ENCODE measurements at places on chromosomes 6 and 20.
A peak's percentile ranks its signal among the peaks of the same experiment; 100 is the strongest.

DNA sequence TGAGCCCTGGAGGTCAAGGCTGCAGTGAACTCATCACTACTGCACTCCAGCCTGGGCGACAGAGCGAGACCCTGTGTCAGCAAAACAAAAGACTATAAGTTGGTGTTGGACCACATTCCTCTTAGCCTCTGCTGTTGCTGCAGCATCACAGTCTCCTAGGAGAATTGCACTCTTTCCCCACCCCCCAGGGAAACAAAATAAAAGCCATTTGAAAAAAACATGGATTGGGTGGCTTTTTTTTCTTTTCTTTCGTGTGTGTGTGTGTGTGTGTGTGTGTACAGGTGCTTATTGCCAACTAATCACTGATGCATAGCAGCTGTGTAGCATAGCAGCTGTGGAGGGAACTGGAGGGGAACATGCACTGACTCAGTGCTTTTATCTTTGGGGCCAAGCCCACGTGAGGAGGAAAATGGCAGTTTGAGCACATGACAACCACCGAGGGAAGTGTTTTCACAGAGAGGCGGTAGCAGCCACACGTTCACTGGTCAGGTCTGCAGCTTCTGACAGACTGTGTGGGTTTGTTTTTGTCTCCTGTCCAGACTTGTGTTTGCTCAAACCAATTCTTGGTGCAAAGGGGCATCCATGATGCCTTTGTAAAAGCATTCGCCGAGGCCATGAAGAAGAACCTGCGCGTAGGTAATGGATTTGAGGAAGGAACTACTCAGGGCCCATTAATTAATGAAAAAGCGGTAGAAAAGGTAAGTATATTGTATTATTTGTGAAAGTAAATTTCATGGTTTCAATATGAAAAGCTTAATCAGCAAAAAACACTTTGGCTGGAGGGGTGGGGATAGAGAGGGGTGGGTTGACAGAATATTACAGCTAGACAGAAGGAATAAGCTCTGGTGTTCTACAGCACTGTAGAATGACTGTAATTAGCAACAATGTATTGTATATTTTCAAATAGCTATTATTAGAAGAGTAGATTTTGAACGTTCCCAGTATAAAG, 27.7 kb downstream of the ALDH5A1 start:
- DNase-seq, result peak; percentile 46

- DNase-seq, result peak; percentile 26
Observed at GRCh38 chr20:7496394-7496991, 443.8 kb downstream of the HAO1 start.

GRCh38 chr20:20680991-20681508, 31.4 kb downstream of the RALGAPA2 start:
- DNase-seq, result no peak

GRCh38 chr6:108998485-108998884, 96.2 kb downstream of the SESN1 start:
- no peak for DNase-seq

GRCh38 chr6:5206920-5207561, 53.7 kb downstream of the LYRM4 start:
- no peak for DNase-seq

DNA sequence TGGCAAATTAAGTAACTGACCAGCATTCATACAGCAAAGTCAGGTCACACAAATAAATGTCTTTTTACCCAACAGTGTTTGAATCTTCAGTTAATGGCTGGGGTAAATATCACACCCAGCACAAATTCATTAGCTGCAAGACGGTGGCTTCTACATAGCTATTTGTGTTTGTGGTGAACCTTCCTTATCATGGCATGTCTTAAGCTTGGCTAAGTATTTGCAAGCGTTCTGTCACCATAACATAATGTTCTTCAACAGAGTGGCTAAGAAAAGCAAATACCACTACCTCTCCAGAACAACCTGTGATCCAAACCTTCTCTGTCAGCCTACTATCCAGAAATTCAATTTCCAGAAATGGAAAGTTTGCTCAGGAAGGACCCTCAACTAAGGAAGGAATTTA, 255.6 kb upstream of the TAB2 start:
- no peak for DNase-seq

DNA sequence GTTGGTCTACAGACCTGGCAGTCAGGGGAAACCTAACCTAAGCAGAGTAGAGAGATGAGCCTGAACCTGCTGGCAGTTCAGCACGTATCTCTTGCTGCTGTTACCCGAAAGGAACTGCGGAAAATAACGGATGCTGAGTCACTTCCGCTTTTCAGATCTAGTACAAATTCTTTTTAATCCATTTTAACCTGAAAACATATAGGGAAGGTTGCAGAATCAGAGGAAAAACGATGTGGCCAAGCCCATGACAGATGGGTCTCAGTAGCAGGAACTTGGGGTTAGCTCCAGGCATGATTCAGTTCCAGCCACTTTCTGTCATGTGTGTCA, 351.9 kb upstream of the PRND start:
- no peak for DNase-seq

GRCh38 chr6:50713226-50713625, at the start of gene TFAP2D:
TSS of gene TFAP2D (plus strand) at chr6:50713526. CDS start at chr6:50714056, 530 bp downstream.
- no peak for DNase-seq

- peak; percentile 74 for DNase-seq
Observed at GRCh38 chr6:145749632-145750031, 14.3 kb upstream of the EPM2A start.

DNA sequence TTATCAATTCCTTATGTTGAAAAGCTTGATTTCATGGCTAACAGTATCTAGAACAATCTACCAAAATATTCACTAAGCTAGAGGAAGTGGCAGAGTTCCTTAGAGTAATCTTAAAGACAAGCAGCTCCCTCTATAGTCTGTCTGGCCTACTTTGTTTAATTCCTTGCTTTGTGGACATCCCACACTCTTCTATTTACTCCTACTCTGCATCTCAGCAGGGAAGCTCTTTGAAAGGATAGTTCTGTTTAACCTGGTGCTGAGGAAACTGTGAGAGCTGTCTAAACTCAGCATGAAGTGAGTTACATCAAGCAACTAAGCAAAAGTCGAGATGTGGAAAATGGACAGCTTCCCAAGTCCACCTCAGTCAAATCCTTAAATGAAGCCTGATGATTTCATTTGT, 4.3 kb downstream of the REV3L start:
- peak; percentile 49 for DNase-seq

GRCh38 chr6:150301846-150302519, 66.8 kb upstream of the IYD start:
- no peak for DNase-seq

DNA sequence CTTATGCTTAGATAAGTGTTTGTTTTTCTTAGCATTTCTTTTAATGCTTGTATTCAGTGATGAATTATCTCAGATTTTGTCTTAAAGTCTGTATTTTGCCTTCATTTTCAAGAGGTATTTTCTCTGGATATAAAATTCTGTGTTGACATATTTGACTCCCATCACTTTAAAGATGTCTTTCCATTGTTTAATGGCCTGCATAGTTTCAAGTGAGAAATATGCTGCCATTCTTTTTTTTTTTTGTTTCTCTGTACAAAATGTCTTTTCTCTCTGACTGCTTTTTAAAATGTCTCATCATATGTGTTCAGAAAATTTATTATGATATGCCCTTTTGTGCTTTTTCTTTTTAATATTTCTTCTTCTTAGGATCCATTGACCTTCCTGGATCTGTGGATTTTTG, 578.0 kb upstream of the NOX3 start:
- DNase-seq, result no peak

- peak; percentile 89 for DNase-seq
Observed at GRCh38 chr20:41141153-41141815, 3.9 kb downstream of the PLCG1 start.

GRCh38 chr20:19047040-19047950, 165.1 kb upstream of the SLC24A3 start:
- peak; percentile 11 for DNase-seq

DNA sequence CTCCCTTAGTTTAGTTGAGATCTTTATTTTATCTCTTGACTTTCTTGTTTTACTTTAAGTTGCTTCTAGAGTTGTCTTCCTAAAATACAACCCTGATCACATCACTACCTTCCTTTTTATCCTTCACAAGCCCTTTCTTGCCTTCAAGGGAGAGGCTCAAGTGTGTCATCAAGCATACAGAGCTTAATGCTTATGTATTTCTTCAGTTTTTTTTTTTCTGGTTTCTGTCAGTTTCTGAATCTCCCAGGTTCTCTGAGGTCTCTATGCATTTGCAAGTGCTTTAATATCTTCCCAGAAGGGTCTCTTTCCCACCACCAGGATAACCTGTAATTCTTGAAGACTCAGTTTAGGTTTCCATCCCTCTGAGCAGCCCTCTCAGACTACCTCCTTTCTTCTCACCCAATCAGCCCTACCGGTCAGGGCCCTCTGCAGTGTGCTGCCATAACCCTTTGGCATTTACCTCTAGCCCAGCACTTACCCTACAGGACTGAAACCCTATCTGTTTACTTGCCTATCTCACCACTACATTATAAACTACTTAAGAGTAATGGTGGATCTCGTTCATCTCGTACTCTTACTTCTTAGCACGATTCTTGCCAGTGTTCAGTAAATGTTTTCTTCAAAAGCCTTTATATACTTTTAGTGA, 36.9 kb downstream of the EYA4 start:
- DNase-seq, result no peak

- DNase-seq, result peak; percentile 77
Observed at GRCh38 chr6:109079981-109080380, 14.7 kb downstream of the SESN1 start.

DNA sequence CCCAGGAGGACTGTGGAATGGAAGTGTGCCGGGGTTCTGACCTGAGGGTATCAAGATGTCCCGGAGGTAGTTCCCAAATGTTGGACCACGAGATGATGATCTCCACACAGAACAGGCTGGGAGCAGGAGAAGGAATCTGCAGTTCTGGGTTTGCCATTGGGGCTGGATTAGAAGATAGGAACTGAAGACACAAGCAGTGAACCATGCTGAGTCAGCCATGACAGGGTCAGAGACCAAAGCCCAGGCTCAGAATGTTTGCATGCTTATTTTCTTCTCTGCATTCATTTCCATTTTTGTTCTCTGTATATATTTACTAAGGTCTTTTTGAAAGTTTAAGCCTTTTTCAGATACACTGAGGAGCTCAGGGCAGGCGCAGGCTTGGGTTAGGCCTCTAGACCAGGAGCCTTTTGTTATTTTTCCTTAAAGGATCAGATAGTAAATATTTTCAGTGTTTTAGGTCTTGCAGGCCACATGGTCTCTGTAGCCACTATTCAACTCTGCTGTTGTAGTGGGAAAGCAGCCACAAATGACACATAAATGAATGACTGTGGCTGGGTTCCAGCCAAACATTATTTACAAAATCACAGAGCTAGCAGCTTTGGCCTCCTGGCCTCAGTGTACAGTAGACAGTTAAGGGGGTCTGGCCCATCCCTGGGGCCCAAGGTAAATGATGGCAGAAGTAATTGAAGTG, 28.5 kb downstream of the SLC35D3 start:
- DNase-seq, result peak; percentile 8

GRCh38 chr6:4751823-4752464, 24.3 kb upstream of the CDYL start:
- peak; percentile 36 for DNase-seq

GRCh38 chr20:17276101-17276500, 49.3 kb downstream of the PCSK2 start:
- no peak for DNase-seq

- no peak for DNase-seq
Observed at GRCh38 chr6:106476331-106477105, 116.0 kb downstream of the CRYBG1 start.

- DNase-seq, result no peak
Observed at GRCh38 chr6:81413306-81413705, 339.2 kb downstream of the TENT5A start.

GRCh38 chr6:5179917-5180316, 80.8 kb downstream of the LYRM4 start:
- no peak for DNase-seq

DNA sequence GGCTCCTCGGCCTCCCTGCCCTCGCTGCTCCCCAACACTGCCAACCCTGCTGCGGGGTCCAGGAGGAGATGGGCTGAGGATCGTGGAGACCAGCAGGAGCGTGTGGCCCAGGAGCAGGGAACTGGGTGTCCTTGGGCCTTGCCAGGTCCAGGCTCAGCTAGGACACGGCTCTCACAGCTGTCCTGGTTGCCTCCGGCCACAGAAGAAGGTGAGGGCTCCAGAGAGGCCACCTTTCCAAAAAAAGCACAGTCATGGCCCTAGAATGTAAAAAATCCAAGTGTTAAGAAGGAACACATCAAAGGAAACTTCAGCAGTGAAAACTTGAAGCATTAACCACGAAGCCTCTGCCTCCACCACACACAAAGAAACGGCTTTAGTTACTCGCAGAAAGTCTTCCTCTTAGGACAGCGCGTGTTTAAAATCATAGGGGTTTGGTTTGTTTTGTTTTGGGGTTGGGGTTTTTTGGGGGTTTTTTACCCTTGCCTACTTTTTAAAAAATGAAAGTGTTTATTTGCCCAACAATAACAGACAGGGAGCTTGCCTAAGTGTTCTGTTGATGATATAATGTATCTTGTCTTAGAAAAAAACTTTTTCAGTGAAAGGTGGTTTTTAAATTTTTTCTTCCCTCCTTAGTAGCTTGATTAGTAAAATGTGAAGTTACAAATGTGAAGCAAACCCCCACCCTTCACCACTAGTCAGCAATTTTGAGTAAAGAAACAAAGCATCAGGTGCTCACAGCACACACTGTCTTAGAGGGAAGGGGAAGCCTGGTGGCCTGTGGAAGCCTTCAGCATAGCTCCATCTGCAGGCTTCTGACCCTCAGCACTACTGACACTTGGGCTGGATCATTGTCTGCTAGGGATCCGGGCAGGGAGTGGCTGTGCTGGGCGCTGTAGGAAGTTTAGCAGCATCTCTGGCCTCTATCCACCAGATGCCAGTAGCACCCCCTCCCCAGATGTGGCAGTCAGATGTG, 60.0 kb downstream of the PTPN1 start:
- DNase-seq, result peak; percentile 47

DNA sequence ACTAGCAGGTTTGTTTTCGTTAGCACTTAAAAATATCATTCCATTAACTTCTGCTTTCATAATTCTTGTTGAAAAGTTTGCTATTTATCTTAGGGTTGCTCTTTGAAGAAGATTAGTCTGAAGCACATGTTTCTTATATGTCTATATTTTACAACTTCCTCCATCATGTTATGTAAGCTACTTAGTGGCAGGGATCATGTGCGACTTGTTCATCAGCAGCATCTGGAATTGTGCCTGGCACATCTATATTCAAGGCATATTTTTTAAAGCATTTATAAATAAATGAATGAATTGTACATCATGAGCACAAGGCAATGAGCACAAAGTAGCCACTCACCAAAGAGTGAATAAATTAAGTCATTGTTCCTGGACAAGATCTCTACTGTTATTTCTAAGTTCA, 187.2 kb upstream of the COL21A1 start:
- DNase-seq, result no peak

DNA sequence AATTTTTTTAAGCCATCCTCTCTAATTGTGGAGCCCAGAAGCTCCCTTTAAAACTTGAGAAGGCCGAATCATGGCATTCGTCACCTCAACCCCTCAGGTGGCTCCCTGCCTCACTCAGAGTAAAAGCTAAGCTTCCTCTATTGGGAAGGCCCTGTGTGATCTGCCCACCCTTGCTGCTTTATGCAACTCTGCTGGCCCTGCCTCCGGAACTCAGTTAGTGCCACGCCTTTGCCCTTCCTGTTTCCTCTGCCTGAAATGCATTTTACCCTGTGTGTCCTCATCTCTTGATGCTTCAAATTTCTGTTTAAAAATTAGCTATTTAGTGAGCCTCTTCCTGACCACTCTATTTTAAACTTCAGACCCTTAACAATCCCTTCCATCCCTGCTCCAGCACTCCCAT, 5.7 kb downstream of the PACRG start:
- DNase-seq, result no peak

GRCh38 chr6:145020543-145020942, 714.8 kb downstream of the EPM2A start:
- no peak for DNase-seq
